ENCODE measurements at places on chromosomes 7 and 10.

DNA sequence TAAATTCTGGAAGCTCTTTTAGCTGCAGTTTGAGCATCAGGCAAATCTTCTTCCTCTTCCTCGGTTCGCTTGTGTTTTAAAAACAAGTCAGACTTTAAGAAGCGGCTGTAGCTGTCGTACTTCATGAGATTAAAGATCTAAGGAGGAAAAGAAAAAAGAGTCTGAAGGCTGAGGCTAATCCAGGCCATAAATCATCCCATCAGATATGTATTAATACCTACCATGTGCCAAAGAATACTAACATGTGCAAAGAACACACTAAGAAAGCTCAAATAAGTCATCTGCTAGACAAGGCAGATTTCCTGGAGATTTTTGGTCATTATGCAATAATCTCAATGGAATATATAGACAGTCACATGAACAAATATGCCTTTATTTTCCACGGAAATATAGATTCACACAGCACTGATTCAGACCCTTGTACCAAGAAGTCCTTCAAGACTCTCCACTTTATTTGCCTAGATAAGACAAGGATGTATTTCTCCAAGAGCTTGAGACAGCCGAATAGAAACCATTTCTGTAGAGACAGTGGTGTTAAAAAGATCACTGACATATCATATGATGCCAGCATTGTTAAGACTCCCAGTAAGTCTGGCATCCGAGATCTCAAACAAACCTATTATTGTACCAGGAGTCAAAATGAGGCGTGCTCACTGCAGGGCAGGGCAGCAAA is 42.3 kb downstream of the RGS10 start:
- no peak for DNase-seq

DNA sequence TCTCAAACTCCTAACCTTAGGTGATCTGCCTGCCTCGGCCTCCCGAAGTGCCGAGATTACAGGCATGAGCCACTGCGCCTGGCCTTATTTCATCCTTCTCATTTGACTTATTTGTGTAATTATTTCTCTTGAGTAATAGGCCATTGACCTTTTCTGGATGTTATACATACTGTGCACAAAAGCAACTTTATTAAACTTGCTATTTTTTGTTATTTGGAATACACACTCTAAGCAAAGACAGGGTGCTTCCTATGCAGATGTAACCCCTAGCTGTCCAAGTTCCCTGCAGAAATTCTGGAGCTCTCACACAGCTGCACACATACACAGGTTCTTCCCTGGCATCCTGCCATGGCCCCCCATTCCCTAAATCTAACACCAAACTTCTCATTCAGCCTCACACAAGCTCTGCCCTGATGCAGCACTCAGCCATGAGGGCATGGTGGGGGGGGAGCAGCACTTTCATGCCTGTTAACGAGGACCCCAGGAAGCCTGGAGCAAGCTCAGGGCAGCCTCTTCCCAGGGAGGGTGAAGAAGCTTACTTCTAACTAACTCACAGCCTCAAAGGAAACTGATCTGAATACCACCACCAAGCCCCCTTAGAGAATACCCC is 33.2 kb downstream of the SH3PXD2A start:
- DNase-seq = no peak

- no peak for DNase-seq
Measured at GRCh38 chr7:156220078-156220605, 407.9 kb upstream of the SHH start.

- DNase-seq = no peak
Measured at GRCh38 chr7:45082031-45082830, 6.5 kb downstream of the NACAD start.

DNA sequence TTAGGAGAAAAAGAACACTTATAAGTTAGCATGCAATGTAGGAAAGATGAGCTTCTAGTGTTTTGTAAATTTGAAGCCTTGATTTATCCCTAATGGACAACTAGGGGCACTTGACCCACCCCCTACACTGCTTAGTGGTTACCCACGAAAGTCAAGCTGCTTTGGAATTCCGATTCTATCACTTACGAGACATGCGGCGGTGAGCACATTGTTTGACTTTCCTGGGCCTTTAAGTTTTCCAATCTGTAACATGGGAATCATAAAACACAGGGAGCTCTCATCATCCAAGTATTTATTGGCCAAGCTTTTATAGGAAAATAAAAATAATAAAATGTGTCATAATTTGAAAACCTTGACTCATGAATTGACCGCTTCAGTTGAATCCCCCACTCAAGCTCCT is 78.7 kb upstream of the PDK4 start:
- DNase-seq = no peak

DNA sequence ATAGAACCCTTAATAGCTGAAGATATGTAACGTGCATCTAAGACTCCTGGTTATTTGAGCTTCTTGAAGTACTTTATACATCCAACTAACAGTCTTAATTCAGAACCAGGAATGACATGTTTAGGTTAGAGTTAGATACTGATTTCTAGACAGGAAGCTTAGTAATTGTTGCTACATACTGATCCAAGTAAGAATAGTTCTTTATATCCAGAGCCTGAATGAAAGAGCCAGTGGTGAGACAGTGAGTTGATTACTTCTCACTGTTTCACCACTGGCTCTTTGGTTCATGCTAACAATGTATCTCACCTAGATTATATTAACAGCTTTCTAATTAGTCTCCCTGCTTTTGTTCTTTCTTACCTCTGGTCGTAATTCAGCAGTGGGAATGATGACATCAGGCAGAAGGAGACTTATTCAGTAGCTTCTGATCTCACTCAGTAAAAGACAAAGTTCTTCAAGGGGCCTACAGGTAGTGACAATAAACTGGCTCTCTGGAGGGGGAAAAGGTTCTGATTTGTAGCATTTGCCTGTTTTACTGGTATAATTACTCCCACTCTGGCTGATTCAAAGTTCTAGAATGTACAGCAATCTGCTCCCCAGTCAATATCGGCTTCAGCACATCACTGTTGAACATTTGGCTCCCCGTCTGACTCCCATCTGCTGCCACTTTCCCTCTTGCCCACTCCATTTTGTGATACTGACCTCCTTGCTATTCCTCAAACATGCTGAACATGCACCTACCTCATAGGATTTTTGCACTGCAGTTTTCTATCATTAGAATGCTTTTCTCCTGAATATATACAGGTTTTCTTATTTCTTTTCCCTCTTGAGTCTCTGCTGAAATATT is 29.1 kb downstream of the MCU start:
- no peak for DNase-seq

- DNase-seq = no peak
Measured at GRCh38 chr7:155660059-155660757, 15.7 kb downstream of the RBM33 start.

DNA sequence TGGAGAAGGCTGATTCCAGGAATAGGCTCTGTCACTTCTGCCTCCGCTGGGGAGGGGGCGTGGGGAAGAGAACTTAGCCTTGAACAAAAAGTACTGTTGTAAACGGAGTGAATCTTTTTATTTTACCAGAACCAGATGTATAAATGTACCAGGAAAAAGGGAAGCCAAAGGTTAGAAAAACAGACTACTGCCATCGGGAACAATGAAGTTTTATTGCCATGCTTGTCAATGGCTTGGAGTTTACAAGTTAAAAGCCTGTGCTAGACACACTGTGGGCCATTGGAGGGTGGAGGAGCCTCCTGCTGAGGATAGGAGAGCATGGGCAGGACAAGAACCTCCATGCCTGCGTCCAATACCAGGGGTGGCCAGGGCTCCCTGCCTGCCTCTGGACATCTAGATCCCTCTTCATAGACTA is 161.7 kb upstream of the LYZL2 start:
- no peak for DNase-seq

DNA sequence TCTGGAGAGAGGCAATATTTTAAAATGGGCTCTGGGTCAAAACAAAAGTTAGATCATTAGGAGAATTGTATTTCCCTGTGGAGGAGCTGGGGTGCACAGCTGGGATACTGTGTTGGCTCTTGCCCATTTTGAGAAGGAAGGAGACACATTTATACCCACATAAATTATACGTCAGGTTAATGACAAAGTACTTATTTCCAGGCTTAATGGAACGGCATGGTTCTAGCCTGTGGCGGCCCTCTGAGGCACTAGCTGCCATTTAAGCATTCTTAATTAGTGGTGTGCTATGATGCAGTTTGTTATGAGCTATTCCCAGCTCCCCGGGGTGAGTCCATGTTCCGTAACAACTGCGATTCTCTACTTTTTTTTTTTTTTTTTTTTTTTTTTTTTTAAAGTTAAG is 193.5 kb downstream of the SEC23IP start:
- DNase-seq = no peak

DNA sequence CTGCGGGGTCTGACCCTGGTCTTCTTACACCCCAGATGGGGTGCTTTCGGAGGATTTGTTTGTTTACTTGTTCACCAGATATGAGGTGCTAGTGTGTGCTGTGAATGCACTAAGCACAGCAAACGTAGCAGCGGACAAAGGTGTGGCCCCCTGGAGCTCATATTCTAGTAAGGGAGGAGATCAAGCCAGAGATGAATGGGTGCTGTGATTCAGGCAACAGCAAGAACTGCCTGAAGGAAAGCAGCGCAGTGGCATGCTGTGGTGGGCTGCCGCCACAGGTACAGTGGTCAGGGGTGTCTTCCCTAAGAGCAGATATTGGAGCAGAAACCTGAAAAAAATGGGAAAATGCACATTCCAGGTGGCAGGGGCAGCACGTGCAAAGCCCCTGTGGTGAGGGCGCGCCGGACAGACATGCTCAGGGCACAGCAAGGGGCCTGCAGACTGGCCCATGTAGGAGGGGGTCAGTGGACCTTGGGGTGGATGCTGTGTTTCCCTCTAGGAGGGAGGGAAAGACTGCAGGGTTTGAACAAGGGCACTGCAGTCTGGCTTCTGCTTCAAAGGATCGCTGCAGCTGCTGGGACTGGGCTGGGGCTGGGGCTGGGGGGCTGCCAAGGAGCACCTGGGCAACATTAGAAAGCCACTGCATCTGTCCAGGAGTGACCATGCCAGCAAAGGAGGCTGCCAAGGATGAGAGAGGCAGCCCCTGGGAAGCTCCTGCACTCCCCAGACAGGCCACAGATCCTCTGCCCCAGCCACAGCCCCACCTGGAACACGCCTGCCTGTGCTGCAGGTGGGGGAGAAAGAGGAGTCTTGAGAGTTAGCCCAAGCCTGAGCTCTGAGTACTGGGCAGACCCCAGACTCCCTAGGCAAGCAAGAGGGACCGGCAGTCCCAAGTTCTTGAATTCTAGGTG is 927 bp upstream of the DEPP1 start:
- DNase-seq = no peak

- DNase-seq = no peak
Measured at GRCh38 chr10:66321723-66322665, 603.8 kb upstream of the LRRTM3 start.

DNA sequence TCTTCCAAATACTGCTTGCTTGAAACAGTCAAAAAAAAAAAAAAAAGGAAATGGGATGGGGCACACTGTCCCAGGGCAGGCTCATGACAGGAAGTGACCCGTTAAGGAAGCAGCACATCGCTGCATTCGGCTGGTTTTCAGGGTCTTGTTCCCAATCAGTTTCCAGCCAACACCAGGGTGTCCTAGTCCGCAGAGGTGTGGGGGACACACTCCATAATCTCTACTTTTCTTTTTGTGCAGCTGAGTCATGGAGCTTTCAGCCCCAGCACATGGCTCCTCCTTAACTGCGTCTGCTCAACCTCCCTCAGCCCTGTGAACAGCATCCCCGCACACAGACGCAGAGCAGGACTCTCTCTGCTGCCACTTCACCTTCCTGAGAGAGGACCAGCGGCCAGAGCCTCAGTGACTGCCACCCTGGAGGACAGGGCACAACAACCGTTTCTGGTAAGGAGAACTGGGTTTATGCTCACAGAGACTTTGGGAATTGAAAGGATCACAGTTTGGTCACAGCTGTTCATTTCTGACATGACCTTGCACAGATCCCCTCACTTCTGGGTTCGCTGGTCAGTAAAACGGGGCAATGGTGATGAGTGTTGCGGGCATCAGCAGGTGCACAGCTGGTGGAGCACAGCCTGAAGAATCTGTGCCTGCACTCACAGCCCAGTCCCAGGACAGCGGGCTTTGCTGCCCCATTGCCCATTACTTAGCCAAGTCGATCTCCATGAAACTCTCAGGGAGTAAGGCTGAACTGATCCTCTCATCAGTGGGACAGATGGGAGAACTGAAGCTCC is at the start of gene GIMAP5:
Gene GIMAP5, plus strand, starts transcription at position 154 of the 791 bp plus-strand sequence. CDS start 3,467 bp downstream, outside the sequence.
- DNase-seq = no peak

DNA sequence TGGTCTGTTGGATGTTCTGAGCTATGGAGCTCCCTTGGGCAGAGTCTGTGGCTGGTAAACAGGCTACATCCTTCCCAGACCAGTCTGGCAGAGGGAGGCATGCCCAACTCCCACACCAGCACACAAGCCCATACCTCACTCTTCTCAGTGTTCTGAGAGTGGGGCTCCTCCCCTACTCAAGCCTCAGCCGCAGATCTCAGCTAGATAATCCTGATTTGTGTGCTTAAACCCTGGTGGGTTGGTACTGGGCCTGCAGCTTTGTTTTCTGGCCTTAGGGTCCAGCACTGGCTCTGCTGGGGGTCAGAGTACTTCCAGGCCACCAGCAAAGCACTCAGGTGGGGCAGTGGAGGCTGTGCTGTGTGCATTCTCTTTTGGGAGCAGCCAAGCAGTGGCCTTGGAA is 70.4 kb downstream of the MGAM2 start:
- no peak for DNase-seq

- DNase-seq = no peak
Measured at GRCh38 chr10:86361156-86362128, 5.2 kb downstream of the GRID1 start.

DNA sequence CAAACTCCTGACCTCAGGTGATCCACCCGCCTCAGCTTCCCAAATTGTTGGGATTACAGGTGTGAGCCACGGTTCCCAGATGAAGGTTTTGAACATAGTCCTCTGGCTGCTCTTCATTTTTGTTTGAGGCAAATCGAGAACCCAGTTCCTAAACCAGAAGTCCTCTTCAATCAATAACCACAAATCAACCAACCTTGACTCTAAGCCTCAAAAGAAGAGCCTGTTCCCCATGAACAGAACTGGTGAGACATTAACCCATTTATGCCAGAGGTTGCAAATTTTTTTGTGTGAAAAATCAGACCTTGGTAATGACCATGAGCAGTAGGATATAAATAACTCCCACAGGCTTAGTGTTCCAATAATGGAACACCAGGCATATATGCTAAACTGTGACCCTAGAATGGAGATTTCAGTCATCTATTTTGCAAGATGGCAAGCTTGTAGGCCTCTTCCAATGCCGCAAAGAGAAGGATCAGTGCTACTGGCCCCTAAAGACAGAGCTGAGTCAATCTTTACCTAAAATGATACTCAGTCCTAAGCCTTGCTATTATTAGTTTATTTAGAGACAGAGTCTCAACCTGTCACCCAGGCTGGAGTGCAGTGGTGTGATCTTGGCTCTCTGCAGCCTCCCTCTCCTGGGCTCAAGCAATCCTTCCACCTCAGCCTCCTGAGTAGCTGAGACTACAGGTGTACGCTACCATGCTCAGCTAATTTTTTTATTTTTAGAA is 15.9 kb downstream of the KPNA7 start:
- DNase-seq = no peak

GRCh38 chr10:86692664-86693063 is 24.4 kb downstream of the LDB3 start:
- no peak for DNase-seq

GRCh38 chr7:114312649-114313048 is 102.0 kb upstream of the FOXP2 start:
- no peak for DNase-seq

Measured in GM12891 (cell line).